ENCODE measurements at places on chromosomes 6 and 20. TPM values are rescaled to one million over a fixed set of nuclear protein-coding genes. Genes with fewer than 3 reads are reported as not detected.

The MAP7 gene
- 0.10 TPM for polyA plus RNA-seq

The SEL1L2 gene
- not detected for polyA plus RNA-seq

The MROH8 gene
- 0.73 TPM for polyA plus RNA-seq

The UST gene
- polyA plus RNA-seq: 0.22 TPM

The CHRNA4 gene
- polyA plus RNA-seq: not detected

The PDYN gene
- not detected for polyA plus RNA-seq

The ZSCAN23 gene
- polyA plus RNA-seq: 0.28 TPM

The SIM1 gene
- polyA plus RNA-seq: 0.14 TPM

The NEU1 gene
- 115 TPM for polyA plus RNA-seq

The CUL7 gene
- polyA plus RNA-seq: 35.4 TPM

The ERVFRD-1 gene
- polyA plus RNA-seq: not detected

The SLC17A9 gene
- 48.3 TPM for polyA plus RNA-seq

The EYS gene
- polyA plus RNA-seq: 0.01 TPM

The AAR2 gene
- 33.6 TPM for polyA plus RNA-seq

The ARG1 gene
- polyA plus RNA-seq: not detected

The MOG gene
- not detected for polyA plus RNA-seq

The POU5F1 gene
- 0.94 TPM for polyA plus RNA-seq

The KCNB1 gene
- not detected for polyA plus RNA-seq

The DEFB132 gene
- polyA plus RNA-seq: not detected

The PRSS35 gene
- not detected for polyA plus RNA-seq

The SERINC3 gene
- polyA plus RNA-seq: 177 TPM

The VGLL2 gene
- polyA plus RNA-seq: not detected

The ZNF311 gene
- polyA plus RNA-seq: 0.33 TPM

The ZKSCAN8 gene
- polyA plus RNA-seq: 6.6 TPM

The ZFAND3 gene
- 11.7 TPM for polyA plus RNA-seq

The EDN1 gene
- polyA plus RNA-seq: 492 TPM

The FUT9 gene
- not detected for polyA plus RNA-seq

The BMP2 gene
- polyA plus RNA-seq: 5.5 TPM

The CALHM5 gene
- polyA plus RNA-seq: 4.5 TPM

The RAET1E gene
- polyA plus RNA-seq: 0.04 TPM

The TAGAP gene
- polyA plus RNA-seq: not detected

The PI3 gene
- not detected for polyA plus RNA-seq

The CLPSL1 gene
- polyA plus RNA-seq: not detected

The HAO1 gene
- polyA plus RNA-seq: not detected

The SLC22A16 gene
- polyA plus RNA-seq: not detected

The HDGFL1 gene
- polyA plus RNA-seq: not detected

The APOBEC2 gene
- not detected for polyA plus RNA-seq

The LY6G6C gene
- polyA plus RNA-seq: 0.41 TPM

The CFAP61 gene
- polyA plus RNA-seq: not detected

The ARMH2 gene
- not detected for polyA plus RNA-seq

The IL20RA gene
- not detected for polyA plus RNA-seq

The HLA-DPB1 gene
- 26.1 TPM for polyA plus RNA-seq

The PCK1 gene
- polyA plus RNA-seq: not detected

The OPN5 gene
- 0.02 TPM for polyA plus RNA-seq

The RAET1L gene
- not detected for polyA plus RNA-seq

The GGTLC1 gene
- not detected for polyA plus RNA-seq

The RGS17 gene
- polyA plus RNA-seq: 0.40 TPM

The SAMD10 gene
- 6.9 TPM for polyA plus RNA-seq

The GCNT2 gene
- 2.9 TPM for polyA plus RNA-seq

The ULBP2 gene
- 22.8 TPM for polyA plus RNA-seq

The KIF25 gene
- not detected for polyA plus RNA-seq

The SLC16A10 gene
- 0.18 TPM for polyA plus RNA-seq

The MAPK13 gene
- 9.0 TPM for polyA plus RNA-seq

The OOEP gene
- 0.19 TPM for polyA plus RNA-seq

The TRAPPC3L gene
- polyA plus RNA-seq: not detected

The PLEKHG1 gene
- 8.8 TPM for polyA plus RNA-seq

The CCN6 gene
- not detected for polyA plus RNA-seq
